ENCODE measurements at places on chromosomes 6 and 20.

GRCh38 chr6:23280437-23280836, 711.1 kb downstream of the HDGFL1 start:
- DNase-seq, result no peak

- DNase-seq, result peak; percentile 53
Observed at GRCh38 chr6:43823879-43824702, 54.1 kb downstream of the VEGFA start.

DNA sequence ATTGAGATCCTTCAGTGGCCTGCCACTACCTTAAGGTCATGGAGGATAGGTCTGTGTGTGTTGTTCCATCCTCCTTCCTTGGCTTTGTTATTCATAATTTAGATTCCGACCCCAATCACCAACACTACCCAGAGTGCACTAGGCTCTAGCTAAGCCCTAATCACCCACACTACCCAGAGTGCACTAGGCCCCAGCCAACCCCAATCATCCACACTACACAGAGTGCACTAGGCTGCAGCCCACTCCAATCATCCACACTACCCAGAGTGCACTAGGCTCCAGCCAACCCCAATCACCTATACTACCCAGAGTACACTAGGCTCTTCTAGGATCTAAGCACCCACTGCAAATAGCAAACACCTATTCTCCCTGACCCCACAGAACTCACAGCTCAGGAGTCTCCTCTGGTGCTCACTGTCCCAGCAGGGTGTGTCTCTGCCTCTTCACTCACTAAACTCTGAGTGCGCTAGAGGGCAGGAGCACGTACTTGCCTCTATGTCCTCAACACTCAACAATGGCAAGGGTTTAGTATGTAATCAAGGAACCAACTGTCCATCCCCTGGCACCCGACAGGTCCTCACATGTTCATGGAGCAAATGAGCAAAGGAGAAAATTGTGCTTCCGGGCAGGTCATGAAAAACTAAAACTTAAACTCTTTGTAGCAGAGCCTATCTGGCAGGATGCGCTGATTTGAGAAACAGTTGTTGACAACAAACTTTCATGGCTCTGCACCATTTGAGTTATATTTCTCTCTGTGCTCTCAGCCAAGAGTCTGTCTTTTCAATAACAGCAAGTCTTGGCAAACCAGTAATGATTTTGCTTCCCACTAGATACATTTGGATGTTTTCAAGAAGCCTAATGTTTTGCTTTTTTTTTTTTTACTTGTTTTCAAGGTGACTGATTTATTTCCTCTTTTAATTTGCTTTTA, 54.3 kb downstream of the SLC22A23 start:
- no peak for DNase-seq

- DNase-seq, result no peak
Observed at GRCh38 chr20:11581271-11581670, 336.4 kb upstream of the BTBD3 start.

GRCh38 chr20:5859608-5860007, 90.7 kb downstream of the TRMT6 start:
- DNase-seq, result no peak

DNA sequence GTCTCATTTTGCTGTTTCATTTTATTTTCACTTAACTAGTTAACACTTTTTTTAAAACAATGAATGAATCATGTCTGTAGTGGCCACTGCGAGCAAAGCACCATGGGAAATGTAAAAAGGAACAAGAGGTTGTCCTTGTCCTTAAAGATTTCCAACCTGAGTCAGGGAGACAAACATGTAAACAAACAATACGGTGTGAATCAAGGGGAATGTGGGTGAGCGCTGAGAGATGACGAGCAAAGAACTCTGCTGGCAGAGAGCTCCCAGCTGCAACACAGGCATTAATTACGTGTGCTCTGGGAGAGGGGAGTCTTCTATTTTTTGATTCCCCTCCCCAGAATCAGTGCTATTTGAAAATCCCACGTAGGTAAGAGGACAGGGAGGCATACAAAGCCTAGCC, 84.3 kb downstream of the ATXN1 start:
- DNase-seq, result no peak

GRCh38 chr6:39059496-39060310, 11.1 kb downstream of the GLP1R start:
- no peak for DNase-seq

GRCh38 chr6:87124074-87124473, 29.2 kb upstream of the CGA start:
- DNase-seq, result no peak

- no peak for DNase-seq
Observed at GRCh38 chr20:18515973-18516372, 8.2 kb downstream of the SEC23B start.

- no peak for DNase-seq
Observed at GRCh38 chr6:55729665-55730064, 145.7 kb downstream of the BMP5 start.

GRCh38 chr6:157865249-157865648, 42.2 kb downstream of the SNX9 start:
- no peak for DNase-seq

DNA sequence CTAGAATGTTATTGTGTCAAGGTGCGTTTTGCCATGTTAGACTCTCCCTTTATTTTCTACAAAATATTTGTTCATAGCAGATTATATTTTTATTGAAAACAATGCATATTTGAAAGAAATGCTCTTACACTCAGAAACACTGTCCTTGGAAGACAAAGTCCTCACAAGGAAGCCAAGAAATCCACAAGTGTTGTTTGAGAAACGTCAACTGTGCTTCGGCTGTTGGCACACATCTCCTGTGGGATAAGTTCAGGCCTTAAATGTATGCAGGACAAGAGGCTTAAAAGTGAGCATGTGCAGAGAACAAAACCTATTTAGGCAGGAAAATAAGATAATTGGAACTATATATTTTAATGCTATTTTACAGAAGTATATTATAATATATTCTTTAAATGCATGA, 9.5 kb upstream of the THBD start:
- DNase-seq, result no peak

Measured in right kidney (tissue), 9 donors.